ENCODE measurements at places on chromosomes 6 and 20.

GRCh38 chr20:44057698-44058675 is 129.0 kb downstream of the JPH2 start:
- DNase-seq = no peak

DNA sequence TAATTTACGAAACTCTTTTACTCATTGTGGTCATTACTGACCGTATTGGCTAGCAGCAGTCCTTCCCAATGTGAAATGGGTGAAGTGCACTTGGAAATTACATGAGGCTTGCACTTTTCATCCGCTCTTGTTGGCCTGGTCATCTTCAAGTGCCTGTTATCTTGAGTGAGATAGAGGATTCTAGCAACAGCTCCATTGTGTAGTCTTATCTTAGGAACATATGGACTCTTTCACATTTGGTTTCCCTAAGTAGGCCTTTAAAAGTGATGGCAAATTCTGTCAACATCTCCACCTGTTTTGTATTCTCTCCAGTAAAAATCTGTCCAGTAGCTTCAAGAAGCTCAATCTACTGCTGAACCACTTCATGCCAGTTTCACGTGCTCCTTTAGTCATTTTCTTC is 114.8 kb upstream of the MARCKS start:
- peak; percentile 52 for DNase-seq

DNA sequence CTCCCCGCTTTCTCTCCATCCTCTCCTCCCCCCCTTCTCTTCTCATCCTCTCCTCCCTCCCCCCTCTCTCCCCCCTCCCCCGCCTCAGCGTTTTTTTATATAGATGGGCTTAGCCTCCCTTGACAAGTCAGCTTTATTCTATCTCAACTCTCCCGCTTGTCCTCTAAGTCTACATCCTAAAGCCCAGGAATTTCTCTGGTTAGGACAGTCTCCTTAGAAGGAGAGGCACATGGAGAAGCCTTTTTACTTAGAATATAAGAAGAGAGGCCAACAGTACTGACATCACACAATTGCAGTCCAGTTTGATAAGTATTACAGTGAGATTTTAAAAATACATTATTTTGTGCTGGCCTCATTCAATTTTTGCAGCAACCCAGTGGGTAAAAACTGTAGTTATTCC is 83.5 kb downstream of the LYRM2 start:
- DNase-seq = no peak

DNA sequence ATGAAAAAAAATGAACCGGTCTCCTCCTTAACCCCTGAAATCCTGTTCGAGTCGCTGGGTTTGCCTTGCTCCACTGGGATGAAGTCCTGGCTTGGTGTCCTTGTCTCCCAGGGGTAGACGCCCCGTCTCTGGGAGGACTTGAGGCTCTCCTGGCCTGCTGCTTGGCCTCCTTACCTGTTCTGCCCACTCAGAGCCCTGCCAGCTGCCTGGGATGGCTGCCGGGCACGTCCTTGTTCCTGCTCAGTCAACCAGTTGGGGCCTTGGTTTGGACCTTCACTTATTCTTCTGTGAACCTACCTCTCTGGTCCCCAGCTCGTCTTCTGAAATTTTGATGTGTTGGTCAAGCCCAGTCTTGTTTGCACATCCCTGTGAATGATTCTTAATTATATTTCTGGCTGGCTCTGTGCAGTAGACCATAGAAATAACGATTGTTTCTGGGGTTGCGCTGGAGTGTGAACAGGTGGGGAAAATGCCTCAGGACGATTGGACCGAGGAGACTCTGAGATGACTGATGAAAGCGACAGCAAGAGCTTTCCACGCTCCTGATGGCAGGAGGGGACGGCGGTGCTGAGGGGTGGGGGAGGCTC is 126.5 kb upstream of the ESR1 start:
- no peak for DNase-seq

- DNase-seq = no peak
These were observed 560.0 kb downstream of the C6orf118 start for GRCh38 chr6:164749221-164750064.

Measured in NCI-H187 treated with DMSO at 0.1 percent for 48 hours (cell line).